ENCODE measurements at places on chromosomes 11 and 22.

- DNase-seq: no peak
Observed at GRCh38 chr11:115269191-115269950, 234.8 kb downstream of the CADM1 start.

DNA sequence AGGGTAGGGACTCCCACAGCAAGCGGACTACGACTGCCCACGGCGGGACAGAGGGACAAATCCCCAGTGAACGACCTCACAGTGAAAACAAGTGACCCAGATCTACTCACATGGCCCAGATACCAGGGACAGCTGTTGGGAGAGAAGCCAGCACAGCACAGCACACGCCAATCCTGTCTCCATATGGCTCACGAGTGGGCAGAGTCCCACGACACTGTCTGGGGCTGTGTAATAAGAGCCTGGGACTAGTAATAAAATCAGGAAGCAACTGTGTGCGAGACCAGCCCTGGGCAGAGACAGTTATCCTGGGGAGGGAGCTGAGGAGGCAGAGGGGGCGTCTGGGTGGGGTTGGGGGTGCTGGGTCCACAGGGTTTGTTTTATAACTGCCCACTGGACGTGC is 385.0 kb downstream of the CTTN start:
- no peak for DNase-seq

DNA sequence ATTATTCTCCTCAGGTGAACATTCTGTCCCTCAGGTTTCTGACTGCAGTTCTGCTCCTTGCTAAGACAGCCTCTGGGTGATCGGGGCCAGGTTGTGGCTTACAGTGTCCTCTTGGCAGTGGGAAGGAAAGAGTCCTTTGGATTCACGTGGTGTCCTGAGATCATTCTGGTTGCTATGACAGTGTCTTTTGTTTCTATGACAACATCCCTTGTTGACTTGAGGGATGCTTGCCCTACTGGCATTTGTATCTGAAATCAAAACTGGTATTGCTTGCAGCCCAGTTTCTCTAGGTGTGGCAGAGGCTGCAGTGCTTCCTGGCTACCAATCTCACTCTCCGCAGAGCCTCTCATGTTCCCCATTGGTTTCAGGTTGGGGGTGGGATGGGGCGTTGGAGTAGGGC is 151.8 kb upstream of the CCDC90B start:
- no peak for DNase-seq

DNA sequence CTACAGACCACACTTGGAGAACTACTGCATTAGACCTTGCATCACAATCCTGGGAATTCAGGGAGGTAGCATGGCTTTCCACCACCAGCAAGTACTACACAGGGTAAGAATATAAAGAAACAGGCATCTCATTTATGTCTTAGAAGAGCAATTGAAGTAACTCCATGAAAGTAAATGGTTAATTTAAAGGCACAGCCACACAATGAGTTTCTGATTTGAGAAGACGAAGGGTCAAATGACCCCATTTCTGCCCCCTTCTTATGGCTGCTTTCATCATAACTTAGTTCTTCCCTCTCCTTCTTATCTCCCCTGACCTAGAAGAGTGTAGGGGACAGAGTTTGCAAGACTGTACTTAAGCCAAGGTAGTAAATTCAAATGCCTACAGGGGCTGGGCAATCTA is 6.0 kb downstream of the TRIM66 start:
- no peak for DNase-seq

GRCh38 chr22:33476716-33477115 is 418.5 kb upstream of the SYN3 start:
- DNase-seq: no peak

DNA sequence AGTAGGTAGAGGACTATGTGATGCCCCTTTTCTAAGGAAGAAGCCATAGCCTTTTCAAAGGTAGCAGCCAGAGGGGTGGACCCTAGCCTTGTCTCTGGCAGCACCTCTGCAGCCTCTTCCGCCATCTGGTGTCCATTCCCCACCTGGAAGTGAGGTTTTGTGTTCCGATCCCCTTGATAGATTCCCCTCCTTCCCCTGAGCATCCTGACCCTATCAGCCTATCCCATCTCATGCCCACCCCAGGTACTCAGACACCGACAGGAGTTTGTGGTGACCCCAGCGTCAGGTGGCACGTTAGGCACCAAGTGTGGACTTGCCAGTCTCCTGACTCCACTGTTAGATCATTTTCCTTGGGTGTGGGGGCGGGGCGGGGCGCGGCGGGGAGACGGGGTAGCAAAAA is 398 bp upstream of the FAM89B start:
- peak; percentile 69 for DNase-seq

DNA sequence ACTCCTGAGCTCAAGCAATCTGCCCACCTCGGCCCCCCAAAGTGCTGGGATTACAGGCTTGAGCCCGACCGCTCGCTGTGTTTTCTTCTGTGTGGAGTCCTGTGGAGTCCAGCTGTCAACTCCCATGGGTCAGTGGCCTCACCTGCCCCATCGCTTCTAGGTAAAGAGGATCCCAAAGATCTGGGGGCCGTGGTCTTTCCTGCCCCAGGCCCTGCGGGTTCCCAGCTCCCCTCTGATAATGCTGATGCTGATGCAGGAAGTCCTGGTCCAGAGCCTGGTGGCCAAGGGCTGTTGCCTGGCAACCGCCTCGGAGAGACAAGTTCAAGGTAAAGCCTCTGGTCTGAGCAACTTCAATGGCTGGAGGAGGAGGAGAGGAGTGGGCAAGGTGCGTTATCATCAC is 9.6 kb downstream of the SSTR3 start:
- no peak for DNase-seq

- no peak for DNase-seq
Observed at GRCh38 chr11:75028321-75028720, 39.6 kb downstream of the NEU3 start.

DNA sequence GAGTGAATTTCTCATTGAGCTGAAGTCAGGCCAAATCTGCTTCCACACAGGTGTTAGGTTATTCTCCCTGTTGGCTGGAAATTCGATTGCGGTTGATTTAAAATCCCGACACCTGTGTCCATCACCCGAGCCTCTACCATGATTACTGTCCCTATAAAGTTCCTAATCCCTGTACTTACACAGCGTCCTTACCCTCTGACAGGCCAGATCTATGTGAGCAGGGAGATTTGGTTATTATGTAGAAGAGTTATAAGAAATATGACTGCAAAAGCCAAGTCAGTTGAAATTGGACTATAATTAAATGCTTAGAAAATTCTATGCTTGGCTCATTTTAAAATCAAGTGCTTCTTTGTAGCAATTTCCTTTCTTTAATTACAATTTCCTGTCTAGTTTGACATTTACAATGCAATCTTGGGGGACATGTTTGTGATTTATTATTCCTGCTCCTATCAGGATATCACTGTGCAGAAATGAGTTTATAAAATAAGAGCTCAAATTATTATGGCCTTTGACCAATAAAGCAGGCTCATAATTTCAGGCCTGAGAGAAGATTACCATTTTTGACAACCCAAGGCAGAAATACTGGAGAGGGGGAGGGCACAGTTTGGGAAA is 32.5 kb upstream of the LMO1 start:
- no peak for DNase-seq

- DNase-seq: no peak
Observed at GRCh38 chr22:23127055-23127756, 14.6 kb downstream of the RSPH14 start.

GRCh38 chr11:86003654-86004053 is 65.2 kb downstream of the PICALM start:
- DNase-seq: no peak

DNA sequence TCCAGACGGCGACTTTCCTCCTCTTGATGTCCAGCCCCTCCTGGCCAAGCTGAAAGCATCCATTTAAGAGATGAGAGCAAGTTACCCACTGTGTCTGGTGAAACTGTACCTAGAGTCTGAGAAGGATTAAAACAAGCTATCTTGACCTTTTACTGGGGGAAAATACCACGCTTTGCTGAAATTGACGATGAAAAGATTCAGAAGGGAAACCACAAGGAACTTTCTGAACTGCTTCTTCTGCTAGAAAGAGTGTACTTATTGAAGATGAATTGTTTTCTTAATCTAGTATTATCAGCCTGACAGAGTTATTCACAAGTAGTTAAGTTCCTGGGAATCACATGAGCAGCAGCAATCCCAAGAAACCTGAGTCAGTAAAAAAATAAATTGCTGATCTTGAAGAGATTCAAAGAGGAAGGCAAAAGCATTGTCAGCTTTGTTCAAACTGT is 13.1 kb upstream of the MS4A6A start:
- DNase-seq: no peak

DNA sequence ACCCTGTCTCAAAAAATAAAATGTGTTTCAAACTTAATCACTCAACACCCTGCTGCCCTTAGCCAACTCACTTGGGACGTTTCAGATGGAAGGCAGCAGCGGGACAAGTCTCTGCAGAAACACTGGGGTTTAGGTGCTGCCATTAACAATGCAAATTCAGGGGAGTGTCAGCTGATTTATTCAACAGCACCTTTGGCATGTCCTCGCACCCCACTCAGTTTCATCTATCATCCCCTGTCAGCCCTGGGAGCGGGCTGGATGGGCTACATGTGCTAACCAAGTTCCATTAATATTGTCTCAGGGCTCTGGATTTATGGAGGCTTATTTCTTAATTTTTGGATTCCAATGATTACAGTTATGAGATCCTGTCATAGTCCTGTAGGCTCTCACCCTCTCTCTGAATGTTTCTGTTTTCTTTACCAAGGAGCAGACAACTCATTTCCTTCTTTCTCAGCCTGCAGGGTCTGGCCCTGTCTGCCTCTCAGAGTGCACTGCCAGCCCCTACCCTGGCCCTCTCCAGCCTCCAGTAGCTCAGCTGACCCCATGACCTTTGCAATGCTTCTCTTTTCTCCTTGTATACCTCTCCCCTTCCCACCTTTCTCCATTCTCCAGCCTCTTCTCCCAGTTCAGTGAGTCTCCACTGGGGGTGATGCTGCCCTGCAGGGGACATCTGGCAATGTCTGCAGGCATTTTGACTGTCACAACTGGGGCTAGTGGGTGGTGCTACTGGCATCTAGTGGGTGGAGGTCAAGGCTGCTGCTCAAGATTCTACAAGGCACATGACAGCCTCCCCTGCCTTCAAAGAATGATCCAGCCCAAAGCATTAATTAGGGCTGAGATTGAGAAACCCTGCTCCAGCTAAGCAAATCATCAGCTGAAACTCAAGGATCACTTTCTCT is 79.0 kb downstream of the APIP start:
- no peak for DNase-seq

- DNase-seq: no peak
Observed at GRCh38 chr11:30291331-30291730, 31.6 kb upstream of the ARL14EP start.

GRCh38 chr22:35465109-35465701 is 65.3 kb downstream of the MCM5 start:
- DNase-seq: no peak

DNA sequence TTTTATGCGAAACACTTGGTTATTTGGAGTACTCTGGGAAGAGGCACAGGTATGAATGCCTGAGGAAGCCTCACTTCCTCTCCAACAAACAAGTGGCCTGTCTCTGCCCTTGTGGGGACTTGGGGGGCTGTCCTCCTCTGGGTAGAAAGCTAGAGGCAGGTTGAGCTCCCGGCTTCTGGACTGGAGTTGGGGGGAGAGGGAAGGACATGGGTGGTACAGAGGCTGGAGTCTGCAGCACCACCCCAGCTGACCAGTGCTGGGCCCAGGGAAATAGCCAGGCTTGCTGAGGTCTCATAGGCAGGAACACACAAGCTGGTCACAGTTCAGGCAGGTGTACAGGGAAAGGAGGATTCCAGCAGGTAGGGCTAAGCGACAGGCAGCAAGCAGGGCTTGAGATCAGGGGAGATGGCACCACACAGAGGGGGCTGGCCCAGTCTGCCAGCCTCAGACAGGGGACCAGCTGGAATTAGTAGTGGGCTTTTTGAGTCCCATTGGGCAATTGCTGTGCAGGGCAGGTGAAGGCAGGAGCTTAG is 135.3 kb upstream of the TEAD1 start:
- no peak for DNase-seq

DNA sequence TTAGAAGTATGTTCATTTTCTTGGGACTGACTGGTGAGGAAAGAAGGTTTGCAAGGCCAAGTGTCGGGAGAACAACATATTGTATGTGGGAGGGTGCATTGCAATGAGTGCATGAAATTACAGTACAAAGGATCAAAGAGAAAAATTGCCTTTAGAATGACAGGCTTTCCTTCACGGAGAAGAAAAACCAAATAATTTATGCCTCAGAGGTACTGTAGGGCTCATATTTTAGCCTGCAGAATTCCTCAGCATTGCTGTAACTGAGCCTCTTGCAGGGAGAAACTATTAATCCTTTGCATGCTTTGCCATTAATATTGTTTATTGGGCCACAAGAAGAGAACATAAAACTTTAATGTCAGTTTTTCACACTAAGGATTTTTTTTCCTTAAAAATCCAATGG is 60.1 kb downstream of the LRRC4C start:
- DNase-seq: no peak

GRCh38 chr11:19562156-19562555 is 150.5 kb upstream of the NAV2 start:
- no peak for DNase-seq

All from erythroblast (primary cell).